Spleen (tissue), 13 donors: ENCODE measurements at places on chromosomes 11 and 22. TPM values are rescaled to one million over a fixed set of nuclear protein-coding genes. Genes with fewer than 3 reads are reported as not detected.

GRCh38 chr22:22745225-22746060, 101.0 kb downstream of the GGTLC2 start:
- DNase-seq = no peak

GRCh38 chr11:83456075-83456474, 169.9 kb upstream of the CCDC90B start:
- no peak for DNase-seq

- no peak for DNase-seq
Observed at GRCh38 chr22:43001271-43002201, 13.4 kb downstream of the PACSIN2 start.

- no peak for DNase-seq
Observed at GRCh38 chr11:121300972-121301699, 8.6 kb downstream of the SC5D start.

- no peak for DNase-seq
Observed at GRCh38 chr11:130771708-130772107, 144.6 kb downstream of the SNX19 start.

The BRSK2 gene
- total RNA-seq = 0.77 TPM
